ENCODE measurements at places on chromosomes 16 and 17.

- no peak for DNase-seq
These were observed 131.9 kb downstream of the NPIPB5 start for GRCh38 chr16:22642416-22643088.

DNA sequence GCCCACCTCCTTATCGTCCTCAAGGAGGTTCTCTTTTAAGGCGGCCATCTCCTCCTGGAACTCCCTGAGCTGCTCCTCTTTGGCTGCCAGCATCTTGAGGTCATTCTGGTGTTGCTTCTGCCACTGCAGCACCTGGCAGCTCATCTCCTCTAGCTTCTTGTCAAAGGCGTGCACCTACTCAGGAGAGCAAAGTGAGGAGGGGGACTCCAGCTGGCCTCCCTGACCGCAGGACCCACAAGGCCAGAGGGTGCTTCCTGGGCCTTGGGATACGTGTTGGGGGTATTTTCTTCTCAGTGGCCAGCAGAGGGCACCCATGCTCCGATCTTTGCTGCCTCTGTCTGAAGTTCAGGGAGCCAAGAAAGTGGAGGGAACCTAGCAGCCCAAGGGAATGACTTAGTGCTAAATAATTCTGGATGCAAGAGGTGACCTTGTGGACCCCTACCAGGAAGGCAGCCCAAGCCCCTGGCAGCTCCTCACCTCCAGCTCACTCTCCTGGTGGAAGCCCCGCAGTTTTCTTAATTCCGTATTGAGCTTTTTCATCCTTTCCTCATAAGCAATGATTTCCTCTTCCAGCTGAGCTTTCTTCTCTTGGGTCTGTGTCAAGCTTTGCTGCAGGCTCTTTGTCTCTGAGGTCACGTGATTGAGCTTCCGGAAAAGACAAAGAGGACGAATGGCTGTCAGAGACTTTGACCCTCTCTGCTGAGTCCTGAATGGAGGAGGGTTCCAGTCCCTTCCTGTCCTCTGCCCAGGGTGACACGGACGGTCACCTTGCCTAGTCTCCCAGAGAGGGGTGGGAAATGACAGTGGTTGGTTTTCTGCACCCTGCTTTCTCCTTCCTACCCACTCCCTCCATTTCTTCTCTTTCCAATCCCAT is 31.4 kb downstream of the DHX38 start:
- DNase-seq: peak; percentile 77

DNA sequence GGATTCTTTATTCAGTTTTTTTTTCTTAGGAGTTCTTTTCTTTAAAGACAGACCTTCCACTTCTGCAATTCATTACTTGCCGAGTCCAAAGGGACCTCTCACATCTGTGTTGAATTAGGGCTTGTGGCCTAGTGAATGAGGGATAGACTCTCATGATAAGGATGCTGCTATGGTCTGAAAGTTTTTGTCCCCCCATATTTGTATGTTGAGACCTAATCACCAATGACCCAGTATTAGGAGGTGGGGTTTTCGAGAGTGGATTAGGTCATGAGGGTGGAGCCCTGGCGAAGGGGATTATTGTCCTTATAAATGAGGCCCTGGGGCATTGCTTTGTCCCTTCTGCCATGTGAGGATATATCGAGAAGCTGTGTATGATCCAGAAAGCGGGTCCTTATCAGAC is 9.5 kb downstream of the KRT12 start:
- DNase-seq: peak; percentile 81

GRCh38 chr17:82553210-82553930 is 33.8 kb downstream of the FOXK2 start:
- no peak for DNase-seq

DNA sequence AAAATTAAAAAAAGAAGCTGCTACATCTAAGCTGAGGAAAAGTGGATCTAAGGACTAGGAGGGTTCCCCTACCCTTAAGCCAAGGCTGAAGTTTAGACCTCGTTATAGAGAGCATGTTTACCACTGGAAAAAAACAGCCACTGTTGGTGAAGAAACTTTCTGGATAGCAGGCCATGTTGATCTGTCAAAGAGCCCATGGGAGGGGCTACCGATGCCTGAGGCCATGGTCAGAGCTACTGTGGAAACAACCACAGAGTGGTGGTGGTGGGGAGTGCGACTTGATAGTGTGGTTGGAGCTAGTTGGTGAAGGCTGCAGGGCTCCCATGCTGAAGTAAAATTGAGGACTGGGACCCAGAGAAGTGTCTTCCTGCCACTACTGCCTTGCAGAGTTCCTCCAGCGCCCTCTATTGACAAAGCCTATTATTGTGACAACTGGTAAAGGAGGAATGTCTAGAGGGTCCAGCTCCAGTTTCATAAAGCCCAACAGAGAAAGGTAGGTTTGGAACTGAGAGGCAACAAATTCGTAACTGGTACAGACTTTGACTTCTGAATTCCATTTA is 12.7 kb upstream of the FAM20A start:
- DNase-seq: peak; percentile 55

- no peak for DNase-seq
These were observed 153.3 kb downstream of the CDH11 start for GRCh38 chr16:64968539-64968938.

- DNase-seq: peak; percentile 85
These were observed 7.0 kb upstream of the TMEM92 start for GRCh38 chr17:50267074-50267841.

GRCh38 chr17:6104956-6105648 is 34.9 kb downstream of the WSCD1 start:
- DNase-seq: no peak

DNA sequence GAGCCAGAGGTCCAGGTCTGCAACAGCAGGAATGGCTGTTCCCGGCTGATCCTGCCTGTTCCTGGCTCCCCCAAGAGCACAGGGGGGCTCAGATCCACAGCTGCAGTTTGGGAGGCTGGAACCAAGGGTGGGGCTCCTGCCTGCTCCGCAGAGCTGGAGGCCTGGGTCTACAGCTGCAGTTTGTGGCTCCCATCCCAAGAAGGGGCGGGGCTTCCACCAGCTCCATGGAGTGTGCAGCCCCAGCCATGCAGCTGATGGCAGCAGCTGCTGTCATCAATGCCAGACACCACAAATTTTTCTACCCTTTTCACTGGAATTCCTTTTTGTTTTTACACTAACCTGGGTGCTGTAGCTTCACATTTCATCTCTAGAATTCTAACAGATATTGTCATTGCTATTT is 135.4 kb upstream of the KIF2B start:
- no peak for DNase-seq

GRCh38 chr17:75941442-75941819 is 589 bp upstream of the FBF1 start:
- DNase-seq: no peak

- DNase-seq: no peak
These were observed 40.8 kb upstream of the BPTF start for GRCh38 chr17:67784364-67785121.

- no peak for DNase-seq
These were observed 99.0 kb downstream of the CMIP start for GRCh38 chr16:81543571-81543970.

DNA sequence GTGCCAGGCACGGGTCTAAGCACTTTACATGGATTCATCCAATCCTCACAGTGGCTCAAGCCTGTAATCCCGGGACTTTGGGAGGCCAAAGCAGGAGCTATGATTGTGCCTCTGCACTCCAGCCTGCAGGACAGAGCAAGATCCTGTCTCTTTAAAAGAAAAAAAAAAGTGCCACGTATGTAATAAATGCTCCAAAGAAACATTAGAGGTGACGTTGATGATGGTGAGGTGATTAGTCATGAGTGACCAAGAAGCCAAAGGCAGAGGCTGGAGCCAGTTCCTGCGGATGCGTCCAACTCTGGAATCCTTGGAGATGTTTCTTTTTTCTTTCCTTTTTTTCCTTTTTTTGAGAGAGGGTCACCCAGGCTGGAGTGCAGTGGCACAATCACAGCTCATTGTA is 59.4 kb upstream of the SIAH1 start:
- DNase-seq: peak; percentile 84

GRCh38 chr16:28267356-28267755 is 25.0 kb upstream of the SBK1 start:
- no peak for DNase-seq

- no peak for DNase-seq
These were observed 6.6 kb upstream of the PDP2 start for GRCh38 chr16:66873685-66874055.

Data from AG10803 (cell line).